ENCODE measurements at places on chromosomes 7 and 10.

DNA sequence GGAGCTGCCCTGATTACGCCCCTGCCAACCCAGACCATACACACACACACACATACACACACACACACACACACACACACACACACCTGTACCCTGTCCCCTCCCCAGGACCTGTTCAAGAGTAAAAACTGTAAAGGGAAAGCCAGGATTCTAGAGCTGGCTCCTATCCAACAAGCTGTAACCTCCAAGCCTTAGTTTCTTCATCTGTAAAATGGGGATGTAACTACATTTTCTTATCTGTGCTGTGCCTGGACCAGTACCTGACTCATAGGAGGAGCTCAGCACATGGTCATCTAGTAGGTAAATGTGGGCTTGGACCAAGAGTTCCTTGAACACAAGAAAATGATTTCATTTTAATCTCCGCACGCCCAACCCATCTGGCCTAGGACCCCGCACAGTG is 128.8 kb downstream of the ZMIZ1 start:
- DNase-seq = no peak

DNA sequence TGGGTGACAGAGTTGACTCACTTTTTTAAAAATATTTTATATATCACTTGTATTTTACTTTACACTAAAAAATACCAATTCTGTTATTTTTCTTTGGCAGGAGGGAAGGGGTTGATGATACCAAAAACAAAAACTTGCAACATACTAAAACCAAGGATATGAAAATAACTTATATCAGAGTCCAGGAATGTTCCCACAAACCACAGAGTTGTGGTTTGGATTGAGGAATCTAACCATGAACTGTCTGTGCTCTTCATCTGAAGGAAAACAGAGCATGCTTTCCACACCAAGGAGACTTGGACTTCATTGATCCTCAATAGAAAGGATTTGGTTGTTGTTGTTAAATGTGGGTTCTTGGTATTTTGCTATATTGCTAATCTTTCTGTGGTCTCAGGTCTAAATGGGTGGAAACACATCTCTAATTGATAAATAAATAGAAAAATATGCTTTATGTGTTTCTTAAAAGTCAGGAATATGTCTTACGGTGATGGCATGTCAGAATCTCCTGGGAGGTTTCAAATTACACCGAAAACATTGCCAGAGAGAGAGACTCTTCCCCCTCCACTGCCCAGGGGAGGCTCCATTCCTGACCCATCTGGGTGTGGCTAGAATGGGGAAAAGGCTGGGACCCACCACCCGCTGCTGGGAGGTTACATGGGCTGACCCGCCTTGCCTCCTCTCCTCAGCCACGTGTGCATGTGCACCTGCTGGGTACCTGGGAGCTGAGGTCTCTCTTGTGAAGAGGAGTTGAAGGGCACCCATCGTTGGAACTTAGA is 46.9 kb upstream of the STK17A start:
- no peak for DNase-seq

DNA sequence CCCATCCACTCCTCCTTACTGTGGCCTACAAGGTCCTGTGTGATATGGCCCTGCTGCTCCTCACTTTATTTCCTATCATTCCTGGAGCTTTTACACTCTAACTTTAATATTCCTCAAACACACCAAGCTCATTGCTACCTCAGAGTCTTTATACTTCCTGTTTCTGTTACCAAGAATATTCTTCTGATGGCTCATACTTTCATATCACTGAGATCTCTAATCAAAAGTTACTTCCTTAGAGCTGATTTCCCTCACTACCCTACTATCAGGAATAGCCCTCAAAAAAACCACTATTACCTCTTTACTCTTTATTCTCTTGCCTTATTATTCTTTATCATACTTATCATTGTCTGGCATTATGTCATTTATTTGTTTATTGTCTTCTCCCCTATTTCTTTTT is 5.8 kb upstream of the PPP3CB start:
- no peak for DNase-seq

DNA sequence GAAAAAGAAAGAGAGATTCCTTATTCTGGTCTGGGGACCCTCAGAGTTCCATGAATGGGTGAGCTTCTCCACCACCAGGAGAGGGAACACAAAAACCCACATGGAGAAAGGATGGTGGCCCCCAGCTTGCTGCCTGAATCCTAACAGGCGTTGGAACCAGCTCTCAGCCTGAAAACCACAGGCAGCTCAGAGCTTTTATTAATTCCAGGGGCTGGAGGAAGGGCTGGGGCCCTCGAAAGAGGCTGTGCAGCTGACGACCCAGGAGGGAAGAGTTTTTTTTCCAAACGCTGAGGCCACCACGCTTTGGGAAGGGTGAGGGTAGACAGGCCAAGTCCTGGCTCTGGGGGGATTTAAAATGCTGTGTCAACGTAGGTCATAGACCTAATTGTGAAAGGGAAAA is 10.8 kb upstream of the ELN start:
- DNase-seq = no peak

GRCh38 chr7:31043051-31043471 is 9.0 kb upstream of the ADCYAP1R1 start:
- no peak for DNase-seq

- no peak for DNase-seq
These were observed 184.8 kb upstream of the NRP1 start for GRCh38 chr10:33519130-33519860.

GRCh38 chr7:98024075-98024474 is 34.1 kb upstream of the OCM2 start:
- DNase-seq = no peak

DNA sequence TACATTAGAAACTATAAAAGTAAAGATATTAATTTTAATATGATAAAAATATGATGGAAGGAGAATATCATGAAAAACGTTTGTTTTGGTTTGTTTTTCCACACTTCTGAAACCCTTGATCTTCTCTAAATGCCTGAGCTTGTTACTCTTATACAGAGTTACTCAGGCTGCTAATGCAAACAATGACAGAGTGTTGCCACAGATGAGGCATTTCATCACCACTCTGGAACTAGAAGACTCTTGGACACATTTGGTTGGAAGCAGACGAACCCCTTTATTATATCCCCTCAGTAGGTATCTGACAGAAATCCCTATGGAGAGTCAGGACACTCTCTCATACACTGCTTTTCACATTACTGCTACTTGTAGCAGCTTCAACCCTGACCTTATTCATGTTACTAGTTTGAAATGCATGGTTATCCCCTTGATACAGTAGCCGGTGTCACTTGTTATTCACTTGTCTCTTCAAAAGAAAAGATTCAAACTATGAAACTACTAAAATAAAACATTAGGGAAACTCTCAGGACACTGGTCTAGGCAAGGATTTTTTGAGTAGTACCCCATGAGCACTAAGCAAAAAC is 66.9 kb downstream of the SEMA3C start:
- no peak for DNase-seq

- no peak for DNase-seq
These were observed 126.1 kb downstream of the ELAPOR2 start for GRCh38 chr7:86933295-86933845.

DNA sequence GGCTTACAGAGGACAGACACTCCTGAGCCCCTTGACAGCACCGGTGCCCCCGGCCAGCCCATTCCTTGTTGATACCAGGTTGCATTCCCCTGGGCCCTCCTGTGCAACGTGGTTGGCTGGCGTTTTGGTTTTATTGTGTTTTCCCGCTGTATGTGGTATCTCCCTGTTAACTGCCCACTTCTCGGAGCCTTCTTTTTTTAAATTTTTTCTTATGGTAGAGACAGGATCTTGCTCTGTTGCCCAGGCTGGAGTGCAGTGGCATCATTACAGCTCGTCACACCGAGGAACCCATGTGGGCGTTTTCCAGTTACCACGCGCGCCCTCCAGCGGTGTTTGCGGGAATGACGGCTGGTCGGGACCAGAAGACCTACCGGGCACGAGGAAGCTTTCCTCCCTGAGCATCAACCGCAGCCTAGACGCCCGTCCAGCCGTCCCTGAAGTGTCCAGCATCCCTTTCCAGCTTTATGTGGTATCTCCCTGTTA is 16.9 kb upstream of the ZFAND2A start:
- peak; percentile 52 for DNase-seq

GRCh38 chr10:101609481-101609880 is 21.4 kb downstream of the DPCD start:
- peak; percentile 8 for DNase-seq

- no peak for DNase-seq
These were observed 9.3 kb upstream of the PNPLA8 start for GRCh38 chr7:108535257-108535656.
